Neural crest cell (in vitro differentiated cells): ENCODE measurements at places on chromosomes 1 and 21. TPM values are rescaled to one million over a fixed set of nuclear protein-coding genes. Genes with fewer than 3 reads are reported as not detected.

SPTA1 gene
- total RNA-seq: not detected in 2 replicates

GRCh38 chr1:85911742-85912141 is 203.5 kb upstream of the ZNHIT6 start:
- H3K27me3 ChIP-seq: no peaks in the 10 kb centered on the region
- no peaks in the 10 kb centered on the region for H3K4me1 ChIP-seq
- no peak overlapping the region for H3K4me3 ChIP-seq
- no peak overlapping the region for H3K27ac ChIP-seq
- DNase-seq: no peak

DNA sequence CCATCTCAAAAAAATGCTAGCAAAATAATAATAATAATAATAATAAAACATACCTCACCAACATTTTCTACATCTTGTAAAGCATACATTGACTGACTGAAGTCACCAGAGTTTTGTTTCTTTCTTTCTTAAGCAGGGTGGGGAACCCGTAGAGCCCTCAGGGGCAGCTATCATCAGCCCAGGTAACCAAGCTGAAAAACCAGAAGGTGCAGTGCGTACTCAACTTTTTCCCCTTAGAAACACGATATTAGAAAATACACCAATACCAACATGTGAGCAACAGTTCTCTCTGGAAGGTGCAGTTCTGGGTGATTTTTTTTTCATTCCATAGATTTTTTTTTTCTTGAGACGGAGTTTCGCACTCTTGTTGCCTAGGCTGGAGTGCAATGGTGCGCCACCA is 54.3 kb upstream of the LGALS8 start:
- no peak for DNase-seq
- H3K27me3 ChIP-seq: no peaks in the 10 kb centered on the region
- H3K4me3 ChIP-seq: no peak overlapping the region
- H3K27ac ChIP-seq: no peak overlapping the region
- H3K4me1 ChIP-seq: peaks cover 4% of the 10 kb centered on the region

CYP4Z1 gene
- total RNA-seq: not detected in 2 replicates

DNA sequence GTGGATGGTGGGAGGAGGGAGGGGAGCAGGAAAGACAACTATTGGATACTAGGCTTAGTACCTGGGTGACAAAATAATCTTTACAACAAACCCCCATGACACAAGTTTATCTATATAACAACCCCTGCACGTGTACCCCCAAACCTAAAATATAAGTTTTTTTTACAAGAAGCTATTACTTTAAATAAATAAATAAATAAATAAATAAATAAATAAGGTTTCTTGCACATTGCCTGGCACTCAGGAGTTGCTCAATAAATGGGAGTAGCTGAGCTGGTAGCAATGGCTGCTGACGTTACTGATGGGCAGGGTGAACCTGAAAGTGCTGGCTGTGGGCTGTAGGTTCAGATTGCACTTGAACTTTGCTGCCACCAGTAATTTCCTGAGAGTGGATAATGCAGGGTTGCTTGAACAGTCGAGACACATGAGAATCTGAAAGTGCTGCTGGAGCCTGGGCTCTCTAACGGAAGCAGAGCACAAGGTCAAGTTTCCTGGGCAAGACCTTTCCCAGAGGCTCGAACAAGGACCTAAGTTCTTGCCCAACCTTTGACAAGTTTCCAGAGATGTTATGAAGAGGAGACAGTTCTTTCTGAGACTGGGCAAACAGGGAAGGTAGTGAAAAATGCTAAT is 14.8 kb upstream of the KCNE2 start:
- no peak overlapping the region for H3K4me3 ChIP-seq
- H3K4me1 ChIP-seq: peaks cover 36% of the 10 kb centered on the region
- DNase-seq: no peak
- H3K27ac ChIP-seq: no peak overlapping the region

DNA sequence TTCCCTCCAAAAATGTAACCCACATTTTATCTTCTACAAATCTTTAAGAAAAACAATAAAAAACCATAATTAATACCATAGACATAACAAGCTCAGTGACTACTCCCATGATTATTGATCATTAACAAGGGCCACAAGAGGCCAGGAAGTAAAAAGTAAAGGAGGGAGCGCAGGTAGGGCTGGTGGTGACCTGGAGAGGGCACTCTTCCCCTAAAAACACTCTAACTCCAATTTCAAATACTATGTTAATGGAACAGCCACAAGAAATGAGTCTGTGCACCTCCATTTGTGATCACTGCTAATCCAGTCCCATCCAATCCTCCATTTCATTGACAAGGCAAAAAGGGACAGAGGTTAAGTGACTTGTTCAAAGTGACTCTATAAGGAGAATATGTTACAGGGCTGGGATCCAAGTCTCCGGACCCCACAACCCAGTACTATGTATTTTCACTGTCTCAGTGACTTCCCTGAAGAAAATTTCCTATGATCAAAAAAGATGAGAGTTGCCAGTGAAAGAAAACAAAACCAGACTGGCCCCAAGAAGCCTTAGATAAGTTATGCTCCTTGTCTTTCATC is 41.2 kb upstream of the CFAP298 start:
- no peak for DNase-seq
- no peaks in the 10 kb centered on the region for H3K36me3 ChIP-seq
- no peak overlapping the region for H3K27ac ChIP-seq

GRCh38 chr1:18077657-18078215 is 29.9 kb upstream of the IGSF21 start:
- no peak overlapping the region for H3K4me3 ChIP-seq
- peak overlapping the region; percentile 78 for H3K27ac ChIP-seq
- H3K4me1 ChIP-seq: peaks cover 5% of the 10 kb centered on the region
- no peak for DNase-seq
- no peaks in the 10 kb centered on the region for H3K36me3 ChIP-seq

GRCh38 chr1:184461321-184461720 is 74.5 kb downstream of the C1orf21 start:
- H3K36me3 ChIP-seq: no peaks in the 10 kb centered on the region
- H3K4me1 ChIP-seq: peaks cover 10% of the 10 kb centered on the region
- H3K4me3 ChIP-seq: no peak overlapping the region
- H3K27me3 ChIP-seq: no peaks in the 10 kb centered on the region
- DNase-seq: no peak

DNA sequence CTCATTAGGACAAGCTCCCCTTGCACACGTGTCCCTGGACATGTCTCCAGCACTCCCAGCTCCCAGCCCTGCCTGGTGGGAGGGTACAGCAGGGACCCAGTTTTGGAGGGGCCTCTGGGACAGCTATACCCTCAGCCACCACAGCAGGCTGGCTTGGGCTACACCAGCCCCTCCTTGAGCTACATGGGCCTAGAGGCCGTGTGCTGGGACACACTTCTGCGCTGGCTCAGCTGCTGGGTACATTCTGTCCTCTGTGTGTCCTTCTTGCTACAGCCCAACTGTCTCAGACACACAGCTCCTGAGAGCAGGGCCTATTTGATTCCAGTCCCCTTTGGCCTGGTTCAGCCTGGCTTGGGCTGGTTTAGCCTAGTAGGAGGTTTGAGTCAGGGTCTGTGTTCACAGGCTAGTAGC is 26.7 kb downstream of the DMAP1 start:
- H3K27me3 ChIP-seq: no peaks in the 10 kb centered on the region
- peaks cover 69% of the 10 kb centered on the region for H3K4me1 ChIP-seq
- DNase-seq: no peak
- peak overlapping the region; percentile 92 for H3K27ac ChIP-seq
- H3K36me3 ChIP-seq: peaks cover 11% of the 10 kb centered on the region
